ENCODE measurements at places on chromosomes 11 and 22. TPM values are rescaled to one million over a fixed set of nuclear protein-coding genes. Genes with fewer than 3 reads are reported as not detected.

DNA sequence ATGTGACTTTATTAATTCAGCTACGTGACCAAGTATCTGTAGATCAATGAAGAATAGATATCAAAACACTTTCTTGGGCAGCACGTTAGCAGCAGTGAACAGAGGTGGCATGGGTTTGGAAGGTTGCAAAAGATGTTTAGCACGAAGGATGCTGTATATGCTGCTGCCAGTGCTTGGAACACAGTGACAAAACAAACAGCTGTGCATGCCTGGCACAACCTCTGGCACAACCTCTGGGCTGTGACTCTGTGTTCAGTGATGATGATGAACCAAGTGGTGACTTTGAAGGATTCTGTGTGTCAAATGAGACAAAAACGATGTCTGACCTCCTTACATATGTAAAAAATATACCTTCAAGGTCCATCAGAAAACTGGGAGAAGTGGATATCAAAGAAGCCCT, 104.7 kb downstream of the TBC1D22A start:
- DNase-seq, result no peak

Gene DDX25
- 2.0 TPM for polyA plus RNA-seq

- DNase-seq, result no peak
Measured at GRCh38 chr11:117000014-117000737, 98.1 kb downstream of the SIK3 start.

DNA sequence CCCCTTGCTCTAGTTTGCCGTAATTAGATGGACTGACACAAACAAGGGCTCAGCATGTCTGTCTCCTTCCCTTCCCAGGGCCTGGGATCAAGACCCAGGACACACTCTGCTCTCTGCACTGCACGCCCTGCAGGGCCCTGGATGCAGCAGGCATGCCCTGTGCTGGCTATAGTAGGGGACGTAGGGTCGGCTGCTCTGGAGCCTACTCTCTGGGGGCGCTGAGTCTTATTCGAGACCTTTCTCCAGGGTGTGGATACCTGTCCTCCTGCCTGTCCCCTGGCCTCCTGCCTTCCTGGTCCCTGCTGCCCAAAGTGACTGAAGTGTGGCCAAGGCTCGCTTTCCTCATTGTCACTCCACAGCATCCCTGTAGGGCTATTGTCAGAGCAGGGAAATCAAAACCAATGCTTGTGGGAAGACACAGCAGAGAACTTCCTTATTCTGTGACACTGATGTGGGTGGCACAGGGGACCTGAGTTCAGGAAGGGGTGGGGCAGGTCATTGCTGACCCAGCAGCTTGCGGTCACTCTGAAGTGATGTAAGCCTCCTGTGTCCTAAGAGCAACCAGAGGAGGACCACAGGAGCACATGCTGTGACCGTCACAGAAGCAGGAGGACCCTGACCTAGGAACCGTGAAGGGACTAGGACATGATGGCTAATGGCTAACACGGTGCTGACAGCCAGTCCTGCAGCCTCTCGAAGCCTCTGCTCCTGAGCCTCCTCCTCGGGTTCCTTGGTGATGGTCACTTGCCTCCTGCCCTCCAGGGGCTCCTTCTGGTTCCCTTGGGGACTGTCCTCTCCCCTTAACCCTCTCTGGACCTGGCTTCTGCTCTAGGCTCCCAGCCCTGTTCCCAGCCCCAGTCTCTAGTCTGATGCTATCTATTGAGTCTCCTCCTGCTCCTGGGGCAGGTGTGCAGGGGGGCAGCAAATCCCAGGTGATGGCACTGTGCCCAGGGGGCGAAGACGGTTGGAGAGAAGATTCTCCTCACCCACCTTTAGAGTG, 10.3 kb downstream of the APOBEC3A start:
- no peak for DNase-seq

DNA sequence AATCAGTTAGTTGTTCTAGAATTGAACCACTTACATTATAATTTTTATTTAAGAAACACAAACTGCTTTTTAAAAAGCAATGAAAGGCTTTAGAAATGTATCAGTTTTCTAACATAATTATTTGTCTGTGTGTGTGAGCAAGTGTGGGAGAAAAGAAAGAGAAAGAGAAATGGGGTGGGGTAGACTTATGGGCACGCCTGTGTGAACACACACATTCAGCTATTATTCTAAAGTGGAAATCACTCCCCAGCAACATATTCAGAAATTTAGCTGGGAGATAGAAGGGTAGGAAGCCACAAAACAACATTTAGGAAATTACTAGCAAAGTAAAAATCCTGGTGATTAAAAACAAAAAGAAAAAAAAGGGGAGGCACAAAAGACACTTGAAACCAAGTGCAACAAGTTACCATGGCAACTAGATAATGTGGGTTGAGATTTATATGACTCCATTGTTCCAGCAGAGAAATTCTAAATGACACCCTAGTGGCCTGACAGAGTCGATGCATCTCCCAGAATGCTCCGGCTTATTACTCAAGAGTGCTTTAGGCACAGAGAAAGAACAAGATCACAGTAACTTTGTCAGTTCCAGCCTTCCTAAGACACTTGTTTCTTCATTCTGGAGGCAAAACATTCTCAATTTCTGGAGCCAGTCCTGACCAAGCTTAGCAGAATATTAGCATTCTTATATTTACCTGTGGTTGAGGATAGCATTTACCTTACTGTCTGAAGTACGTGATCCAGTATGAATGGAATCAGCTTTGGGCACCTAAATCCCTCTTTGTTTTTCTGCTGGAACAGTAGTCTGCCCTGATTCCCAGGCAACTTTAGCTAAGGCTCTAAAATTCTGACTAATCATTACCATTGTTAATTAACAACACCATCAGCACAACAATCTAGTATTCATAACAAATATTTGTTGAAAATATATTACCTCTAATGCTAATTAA, 444.4 kb downstream of the DLG2 start:
- DNase-seq, result peak; percentile 68

GRCh38 chr11:61947486-61948210, 2.5 kb upstream of the BEST1 start:
- DNase-seq, result peak; percentile 78

DNA sequence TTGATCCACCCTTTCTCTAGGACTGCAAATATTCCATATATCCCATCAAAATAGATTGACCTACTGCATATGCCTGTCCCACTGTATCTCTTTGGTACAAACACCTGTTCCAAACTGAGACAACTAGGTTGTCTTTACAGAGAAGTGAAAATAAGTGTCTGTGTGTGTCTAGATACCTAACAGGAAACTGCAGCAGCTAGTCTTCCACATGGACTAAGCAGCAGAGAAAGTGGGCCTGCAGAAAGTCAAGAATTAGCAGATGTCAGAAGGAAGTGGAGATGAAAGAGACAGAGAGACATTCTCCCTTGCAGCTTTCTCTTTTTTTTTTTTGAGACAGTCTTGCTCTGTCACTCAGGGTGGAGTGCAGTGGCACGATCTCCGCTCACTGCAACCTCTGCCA, 3.9 kb upstream of the RAB39A start:
- no peak for DNase-seq

Gene MRGPRX4
- polyA plus RNA-seq, result not detected

DNA sequence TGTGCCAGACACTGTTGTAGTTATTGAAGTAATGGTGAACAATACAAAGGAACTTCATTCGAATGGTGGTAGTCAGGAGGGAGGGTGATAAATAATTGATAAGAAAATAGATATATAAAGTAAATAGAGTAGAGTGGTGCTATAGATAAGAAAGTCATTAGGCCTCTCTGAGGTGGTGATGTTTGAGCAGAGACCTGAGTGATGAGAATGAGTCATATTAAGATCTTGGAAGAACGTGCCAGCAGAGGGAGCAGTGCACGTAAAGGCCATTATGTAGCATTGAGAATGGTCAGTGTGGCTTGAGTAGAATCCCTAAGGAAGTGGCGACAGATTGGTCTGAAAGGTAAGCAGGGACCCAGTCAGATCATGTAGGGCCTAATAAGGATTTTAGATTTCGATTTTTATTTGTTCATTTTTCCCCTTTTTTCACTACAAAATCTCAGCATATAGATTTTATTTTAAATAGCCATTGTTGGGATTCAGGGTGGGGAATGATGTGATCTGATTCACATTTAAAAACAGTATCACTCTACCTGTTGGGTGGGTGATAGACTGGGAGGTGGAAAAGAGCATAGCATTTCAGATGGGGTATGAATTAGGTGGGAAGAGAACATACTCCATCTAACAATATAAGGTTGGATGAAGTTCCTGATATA, 44.7 kb downstream of the CCDC90B start:
- DNase-seq, result peak; percentile 57

GRCh38 chr11:75408957-75409219, 9.6 kb downstream of the RPS3 start:
- no peak for DNase-seq
